ENCODE measurements at places on chromosomes 3 and 15.

DNA sequence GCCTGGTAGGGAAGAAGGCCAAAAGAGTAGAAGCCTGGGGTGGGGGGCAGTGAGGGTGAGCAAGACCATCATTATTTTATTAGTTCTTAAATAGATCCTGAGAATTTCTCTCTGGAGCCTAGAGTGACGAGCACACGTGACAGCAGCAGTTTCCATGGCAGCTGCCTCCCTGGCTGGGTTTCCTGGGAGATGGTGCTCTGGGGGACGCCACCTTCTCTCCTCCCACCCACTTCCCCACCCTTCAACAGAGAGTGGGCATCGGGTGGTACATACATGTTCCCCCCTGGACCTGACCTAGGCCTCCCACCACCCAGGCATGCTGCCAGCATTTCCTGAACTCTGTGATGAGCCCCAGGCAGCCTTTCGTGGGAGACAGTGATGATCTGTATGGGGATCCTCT, 12.9 kb downstream of the CELF6 start:
- DNase-seq = no peak

DNA sequence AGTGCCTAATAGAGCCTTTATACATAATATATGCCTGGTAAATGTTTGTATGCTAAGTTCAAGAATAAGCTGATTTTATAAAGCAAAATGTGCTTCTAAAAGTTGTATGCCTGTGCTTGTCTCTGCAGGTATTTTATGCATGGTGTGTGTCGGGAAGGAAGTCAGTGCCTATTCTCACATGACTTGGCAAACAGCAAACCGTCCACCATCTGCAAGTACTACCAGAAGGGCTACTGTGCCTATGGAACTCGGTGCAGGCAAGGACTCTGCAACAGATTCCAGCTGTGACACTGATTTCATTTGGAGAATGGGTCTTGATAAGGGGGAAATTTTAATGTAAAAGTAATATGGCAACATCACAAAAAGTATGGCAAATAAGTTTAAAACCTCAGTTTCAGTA, 11.9 kb downstream of the MKRN2 start:
- no peak for DNase-seq

GRCh38 chr3:195236076-195236798, 34.7 kb downstream of the XXYLT1 start:
- DNase-seq = no peak

DNA sequence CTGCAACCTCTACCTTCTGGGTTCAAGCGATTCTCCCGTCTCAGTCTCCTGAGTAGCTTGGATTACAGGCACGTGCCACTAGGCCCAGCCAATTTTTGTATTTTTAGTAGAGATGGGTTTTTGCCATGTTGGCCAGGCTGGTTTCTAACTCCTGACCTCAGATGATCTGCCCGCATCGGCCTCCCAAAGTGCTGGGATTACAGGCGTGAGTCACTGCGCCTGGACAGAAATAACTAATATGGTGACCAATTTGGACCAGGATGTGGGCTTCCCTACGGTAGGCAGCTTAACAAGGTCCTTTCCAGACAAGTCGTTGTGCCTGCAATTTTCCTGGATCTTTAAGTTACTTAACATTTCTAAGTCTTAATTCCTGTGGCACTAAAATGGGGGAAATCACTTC, 14.8 kb downstream of the WDR53 start:
- DNase-seq = no peak

GRCh38 chr3:39267631-39268548, 11.9 kb downstream of the CX3CR1 start:
- DNase-seq = peak; percentile 46

- no peak for DNase-seq
Measured at GRCh38 chr15:88479169-88479568, 11.7 kb downstream of the MRPS11 start.

DNA sequence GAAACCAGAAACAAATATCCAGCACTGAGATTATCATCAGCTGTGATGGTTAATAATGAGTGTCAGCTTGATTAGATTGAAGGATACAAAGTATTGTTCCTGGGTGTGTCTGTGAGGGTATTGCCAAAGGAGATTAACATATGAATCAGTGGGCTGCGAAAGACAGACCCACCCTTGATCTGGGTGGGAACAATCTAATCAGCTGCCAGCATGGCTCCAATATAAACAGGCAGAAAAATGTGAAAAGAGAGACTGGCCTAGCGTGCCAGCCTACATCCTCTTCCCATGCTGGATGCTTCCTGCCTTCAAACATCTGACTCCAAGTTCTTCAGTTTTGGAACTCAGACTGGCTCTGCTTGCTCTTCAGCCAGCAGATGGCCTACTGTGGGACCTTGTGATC, 869.5 kb downstream of the SI start:
- DNase-seq = no peak

GRCh38 chr3:170532573-170532972, 53.3 kb downstream of the SLC7A14 start:
- no peak for DNase-seq

- no peak for DNase-seq
Measured at GRCh38 chr15:58392611-58393161, 39.1 kb upstream of the LIPC start.

DNA sequence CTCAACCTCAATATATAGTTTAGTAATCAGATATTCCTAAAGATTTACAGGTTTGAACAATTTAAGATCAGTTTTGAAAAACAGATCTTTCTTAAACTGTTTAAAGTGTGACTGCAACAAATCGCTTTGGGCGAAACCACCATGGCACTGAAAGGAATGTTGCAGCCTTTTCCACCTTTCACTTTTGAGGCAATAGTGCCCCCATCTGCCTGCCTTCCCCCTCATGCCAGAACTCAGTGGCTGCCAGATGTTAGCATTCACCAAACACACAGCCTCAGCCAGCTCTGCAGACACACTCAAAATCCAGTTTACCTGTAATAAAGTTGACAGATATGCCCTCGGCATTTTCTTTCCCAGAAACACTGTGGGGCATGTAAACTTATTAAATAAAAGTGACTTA, 3.3 kb downstream of the LYSMD4 start:
- DNase-seq = no peak

- no peak for DNase-seq
Measured at GRCh38 chr15:68252925-68253534, 23.5 kb upstream of the CLN6 start.

DNA sequence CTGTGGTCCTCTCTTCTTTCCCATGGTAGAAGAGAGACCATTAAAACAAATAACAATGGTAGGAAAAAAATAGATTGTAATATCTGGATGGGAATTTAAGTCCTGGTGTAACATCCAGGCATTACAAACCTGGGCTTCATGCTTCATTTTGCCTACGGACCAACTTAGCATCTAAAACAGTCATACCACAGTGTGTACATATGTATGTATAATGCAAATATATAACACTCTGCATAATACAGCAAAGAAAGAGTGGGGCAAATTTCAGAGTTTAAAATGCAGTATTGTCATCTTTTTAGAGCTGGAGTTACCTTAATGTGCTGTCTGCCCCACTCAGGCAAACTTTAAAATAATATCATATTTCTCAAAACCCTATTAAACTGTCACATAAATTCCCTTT, 298.2 kb downstream of the AGBL1 start:
- DNase-seq = no peak

GRCh38 chr15:66496951-66497501, 536 bp downstream of the SNAPC5 start:
- DNase-seq = no peak
